T-cell (primary cell): ENCODE measurements at places on chromosomes 13 and 19.

- DNase-seq: no peak
- H3K36me3 ChIP-seq: peaks cover 35% of the 10 kb centered on the region
Measured at GRCh38 chr19:13110099-13110610, 6.4 kb downstream of the TRMT1 start.

DNA sequence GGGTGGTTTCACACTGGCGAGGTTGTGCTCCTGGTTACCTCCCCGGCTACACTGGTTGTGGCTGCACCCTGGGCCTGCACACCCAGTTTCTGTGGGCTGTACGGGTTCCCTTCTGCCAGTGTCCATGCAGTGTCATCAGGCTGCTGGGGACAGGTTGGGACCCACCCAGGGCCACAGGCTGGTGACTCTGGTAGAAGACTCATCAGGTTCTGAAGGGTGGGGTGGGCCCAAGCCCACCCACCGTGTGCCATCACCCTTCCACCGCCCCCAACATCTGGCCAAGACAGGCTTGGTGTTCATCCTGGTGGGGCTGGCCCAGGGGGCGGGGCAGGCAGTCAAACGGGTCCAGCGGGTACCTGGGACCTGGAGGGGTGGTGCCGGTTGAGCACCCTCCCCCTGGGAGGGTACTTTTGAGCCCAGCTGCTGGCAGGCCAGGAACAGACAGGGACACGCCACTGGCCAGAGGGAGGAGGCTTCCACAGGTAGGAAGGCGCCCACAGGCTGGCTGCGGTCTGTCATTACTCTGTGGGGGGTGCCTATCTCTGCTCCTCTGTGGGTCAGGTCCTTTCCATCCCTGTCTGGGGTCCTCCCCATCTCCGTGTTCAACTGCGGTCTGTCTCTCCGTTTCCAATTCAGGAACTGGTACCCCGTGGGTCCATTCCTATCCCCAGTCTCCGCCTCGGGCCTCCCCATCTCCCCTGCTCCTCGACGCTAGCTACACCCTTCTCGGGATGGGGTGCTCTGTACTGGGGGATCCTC lies at the start of gene RNF225:
Gene RNF225 (plus strand): TSS at position 437 of the 759 bp plus-strand sequence. CDS start 434 bp downstream, outside the sequence.
- no peak for DNase-seq
- peaks cover 33% of the 10 kb centered on the region for H3K27me3 ChIP-seq
- H3K36me3 ChIP-seq: peaks cover 14% of the 10 kb centered on the region
- no peak within 1 kb of the TSS for H3K27ac ChIP-seq

DNA sequence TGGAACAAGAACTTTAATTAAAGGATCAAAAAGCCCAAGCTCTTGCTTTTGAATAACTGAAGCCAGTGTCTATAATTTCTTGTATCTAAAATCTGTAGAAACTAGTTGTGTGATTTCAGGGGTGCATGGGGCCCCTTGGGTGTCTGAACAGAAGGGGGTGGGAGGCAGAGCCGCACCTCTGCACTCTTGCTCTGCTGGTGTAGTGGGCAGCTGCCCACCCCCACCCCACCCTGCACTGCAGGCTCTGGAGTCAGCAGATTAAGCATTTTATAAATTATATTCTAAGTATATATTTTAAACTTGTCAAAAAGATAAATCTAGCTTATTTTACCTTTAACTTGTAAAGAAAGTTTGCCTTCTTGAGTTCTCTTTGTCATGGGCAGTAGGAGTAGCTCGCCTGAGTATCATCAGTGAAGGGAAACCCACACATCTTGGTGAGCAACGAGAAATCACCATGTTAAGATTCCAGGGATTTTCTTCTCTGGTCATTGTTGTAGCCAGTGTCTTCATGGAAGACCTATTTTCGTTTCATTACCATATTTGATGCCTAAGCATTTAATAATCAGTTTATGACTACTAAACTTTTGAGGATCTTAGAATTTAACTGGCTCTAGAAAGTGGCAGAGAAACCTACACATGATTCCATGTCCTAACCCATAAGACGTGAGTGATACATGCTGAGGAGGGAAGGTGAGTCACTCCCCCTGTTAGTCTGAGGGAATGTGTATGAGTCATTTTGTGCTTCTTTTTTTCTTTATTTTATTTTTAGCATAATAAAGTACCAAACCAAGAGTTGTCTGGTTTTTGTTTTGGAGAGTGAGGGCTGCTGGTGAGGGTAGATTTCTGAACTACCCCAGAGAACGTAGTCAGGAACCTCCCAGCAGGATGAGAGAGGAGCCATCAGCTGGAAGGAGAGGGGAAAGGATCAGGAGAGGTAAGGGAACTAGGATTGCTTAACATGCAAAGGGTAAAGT lies 7.7 kb downstream of the UBE2L5 start:
- no peak for DNase-seq
- no peak overlapping the region for H3K4me3 ChIP-seq
- H3K27me3 ChIP-seq: no peaks in the 10 kb centered on the region
- no peaks in the 10 kb centered on the region for H3K36me3 ChIP-seq
- peaks cover 2% of the 10 kb centered on the region for H3K4me1 ChIP-seq

GRCh38 chr19:12838886-12839756 lies 806 bp downstream of the MAST1 start:
- H3K27ac ChIP-seq: no peak overlapping the region
- peaks cover 2% of the 10 kb centered on the region for H3K4me1 ChIP-seq
- DNase-seq: peak; percentile 22
- H3K36me3 ChIP-seq: no peaks in the 10 kb centered on the region

DNA sequence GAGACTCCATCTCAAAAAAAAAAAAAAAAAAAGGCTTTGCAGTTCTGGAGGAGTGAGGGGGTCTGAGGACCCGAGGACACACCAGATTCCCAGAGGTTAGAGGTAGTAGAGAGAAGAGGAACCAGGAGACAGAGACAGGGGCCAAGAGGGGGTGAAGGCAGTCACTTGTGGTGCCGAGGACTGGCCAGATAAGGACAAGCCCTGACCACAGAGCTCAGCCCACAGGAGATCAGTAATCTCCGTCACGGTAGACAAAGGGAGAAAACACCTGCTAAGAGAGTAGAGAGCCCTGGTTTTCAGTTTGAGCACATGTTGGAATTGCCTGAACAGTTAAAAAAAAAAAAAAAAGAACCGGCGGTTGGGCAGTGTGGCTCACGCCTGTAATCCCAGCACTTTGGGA lies 1.7 kb upstream of the PRAM1 start:
- peaks cover 46% of the 10 kb centered on the region for H3K4me1 ChIP-seq
- no peak overlapping the region for H3K27ac ChIP-seq
- no peak overlapping the region for H3K4me3 ChIP-seq
- no peaks in the 10 kb centered on the region for H3K36me3 ChIP-seq
- no peak for DNase-seq

DNA sequence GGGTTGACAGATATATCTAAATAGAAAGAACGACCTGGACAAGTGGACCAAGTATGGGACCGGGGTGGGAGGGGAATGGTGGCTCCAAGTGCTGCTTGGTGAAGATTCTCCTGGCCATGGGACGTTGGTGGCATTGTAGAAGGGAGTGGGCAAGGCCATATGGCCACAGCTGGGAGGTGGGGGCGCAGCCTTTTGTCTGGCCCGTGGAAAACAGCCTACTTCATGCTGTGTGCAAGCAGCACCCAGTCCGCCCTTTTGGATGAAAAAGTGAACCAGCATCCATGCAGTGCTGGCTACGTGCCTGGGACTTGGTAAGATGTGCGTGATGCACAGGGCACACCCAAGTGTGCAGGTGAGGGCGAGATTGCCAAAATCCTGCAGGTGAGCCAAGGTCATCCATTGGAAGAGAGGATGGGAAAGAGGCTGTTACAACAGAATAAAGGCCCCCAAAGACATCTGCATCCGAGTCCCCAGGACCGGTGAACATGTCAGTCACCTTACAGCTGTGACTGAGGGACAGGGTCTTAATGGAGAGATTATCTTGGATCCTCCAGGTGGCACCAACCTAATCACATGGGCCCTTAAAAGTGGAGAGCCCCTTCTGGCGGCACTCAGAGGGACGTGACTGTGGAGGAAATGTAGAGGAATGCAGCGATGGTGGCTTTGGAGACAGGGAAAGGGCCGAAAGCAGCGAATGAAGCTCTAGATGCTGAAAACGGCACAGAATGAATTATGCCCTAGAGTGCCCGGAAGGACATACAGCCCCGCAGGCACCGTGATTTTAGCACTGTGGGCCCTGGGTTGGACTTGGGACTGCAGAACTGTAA lies 40.8 kb downstream of the TEX29 start:
- no peak for DNase-seq
- no peak overlapping the region for H3K4me3 ChIP-seq
- no peaks in the 10 kb centered on the region for H3K27me3 ChIP-seq
- no peaks in the 10 kb centered on the region for H3K36me3 ChIP-seq
- H3K27ac ChIP-seq: no peak overlapping the region
- no peaks in the 10 kb centered on the region for H3K4me1 ChIP-seq

DNA sequence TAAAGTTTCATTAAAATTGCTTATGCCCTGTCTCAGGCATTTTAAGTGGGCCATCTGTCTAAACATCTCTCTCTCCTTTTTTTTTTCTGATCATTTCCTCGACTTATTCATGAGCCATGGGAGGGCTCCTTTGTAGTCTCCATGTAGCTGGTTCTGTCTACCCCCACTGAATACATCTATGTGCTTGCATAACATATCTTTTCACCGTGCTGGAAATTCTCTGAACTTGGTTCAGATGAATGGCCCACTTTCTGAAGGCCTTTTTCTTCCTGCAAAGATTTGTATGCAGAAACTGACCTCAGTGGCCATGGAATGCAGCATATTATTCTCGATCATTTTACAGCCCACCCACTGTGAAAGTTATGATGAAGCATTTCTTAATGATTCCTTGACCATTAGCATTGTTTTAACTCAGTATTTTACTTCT lies 225.3 kb downstream of the GGACT start:
- H3K27me3 ChIP-seq: no peaks in the 10 kb centered on the region
- H3K4me1 ChIP-seq: no peaks in the 10 kb centered on the region
- H3K36me3 ChIP-seq: no peaks in the 10 kb centered on the region
- no peak overlapping the region for H3K27ac ChIP-seq

- DNase-seq: no peak
- H3K27me3 ChIP-seq: peaks cover 31% of the 10 kb centered on the region
- peaks cover 2% of the 10 kb centered on the region for H3K4me1 ChIP-seq
- no peaks in the 10 kb centered on the region for H3K36me3 ChIP-seq
- no peak overlapping the region for H3K27ac ChIP-seq
Measured at GRCh38 chr13:111115965-111116521, 933 bp downstream of the ARHGEF7 start.

GRCh38 chr19:4186087-4186993 lies 3.9 kb downstream of the ANKRD24 start:
- no peak overlapping the region for H3K27ac ChIP-seq
- no peaks in the 10 kb centered on the region for H3K36me3 ChIP-seq
- DNase-seq: peak; percentile 66
- H3K4me1 ChIP-seq: peaks cover 4% of the 10 kb centered on the region

GRCh38 chr13:21219036-21219381 lies 42.6 kb downstream of the MRPL57 start:
- DNase-seq: no peak
- H3K27me3 ChIP-seq: no peaks in the 10 kb centered on the region
- H3K36me3 ChIP-seq: no peaks in the 10 kb centered on the region
- H3K27ac ChIP-seq: no peak overlapping the region
- H3K4me1 ChIP-seq: peaks cover 4% of the 10 kb centered on the region

- no peaks in the 10 kb centered on the region for H3K4me1 ChIP-seq
- no peak overlapping the region for H3K4me3 ChIP-seq
- peaks cover 9% of the 10 kb centered on the region for H3K27me3 ChIP-seq
- H3K36me3 ChIP-seq: no peaks in the 10 kb centered on the region
- H3K27ac ChIP-seq: no peak overlapping the region
Measured at GRCh38 chr19:51735759-51736449, 12.1 kb upstream of the HAS1 start.

DNA sequence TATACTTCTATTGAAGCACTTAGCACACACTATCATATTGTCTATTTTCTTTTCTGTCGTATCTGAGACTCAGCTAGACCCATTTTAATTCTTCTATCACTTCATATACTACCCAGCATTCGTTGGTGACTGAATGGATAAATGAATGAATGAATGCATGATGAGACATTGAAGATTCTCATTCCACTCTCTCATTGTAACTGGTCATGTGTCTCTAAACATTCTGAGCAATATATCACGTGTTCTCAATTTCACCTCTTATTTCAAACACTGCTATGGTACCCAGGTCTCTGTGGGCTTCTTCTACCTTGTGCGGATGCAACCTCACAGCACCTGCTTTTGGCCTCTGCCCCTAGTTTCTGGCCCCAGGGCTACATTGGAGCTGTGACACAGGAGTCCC lies 65.2 kb upstream of the USPL1 start:
- H3K27me3 ChIP-seq: no peaks in the 10 kb centered on the region
- no peak for DNase-seq
- no peaks in the 10 kb centered on the region for H3K36me3 ChIP-seq
- H3K27ac ChIP-seq: no peak overlapping the region
- no peak overlapping the region for H3K4me3 ChIP-seq

GRCh38 chr19:38264486-38265212 lies at the start of gene SPINT2:
TSS of gene SPINT2 (plus strand) at chr19:38264573. CDS start at chr19:38264893, 320 bp downstream.
- no peaks in the 10 kb centered on the region for H3K36me3 ChIP-seq
- H3K4me1 ChIP-seq: peaks cover 22% of the 10 kb centered on the region
- H3K4me3 ChIP-seq: peak within 1 kb of the TSS; percentile 67
- peak within 1 kb of the TSS; percentile 53 for H3K27ac ChIP-seq

- H3K36me3 ChIP-seq: no peaks in the 10 kb centered on the region
- H3K4me1 ChIP-seq: no peaks in the 10 kb centered on the region
- H3K4me3 ChIP-seq: peak overlapping the region; percentile 23
- DNase-seq: peak; percentile 37
- H3K27ac ChIP-seq: no peak overlapping the region
Measured at GRCh38 chr19:2302319-2303210, 5.4 kb downstream of the LINGO3 start.

DNA sequence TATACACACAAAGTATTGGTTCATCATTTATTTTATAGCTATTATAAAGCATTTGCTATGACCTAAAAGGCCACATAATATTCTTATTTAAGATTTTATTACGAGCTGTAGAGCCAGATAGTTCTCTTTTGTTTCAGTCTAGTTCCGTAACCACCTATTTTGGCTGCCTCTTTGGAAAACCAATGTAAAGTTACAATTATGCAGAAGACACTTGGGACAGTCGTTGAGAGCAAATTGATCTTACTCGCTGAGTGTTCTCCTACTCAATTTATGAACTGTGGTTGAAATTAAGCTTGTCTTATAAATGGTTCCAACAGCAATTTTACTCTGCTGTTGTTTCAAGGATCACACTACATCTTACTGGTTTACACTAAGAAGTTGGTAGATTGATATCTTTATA lies 122.3 kb downstream of the SLC7A1 start:
- H3K4me1 ChIP-seq: no peaks in the 10 kb centered on the region
- no peaks in the 10 kb centered on the region for H3K36me3 ChIP-seq
- H3K27ac ChIP-seq: no peak overlapping the region
- no peak overlapping the region for H3K4me3 ChIP-seq

DNA sequence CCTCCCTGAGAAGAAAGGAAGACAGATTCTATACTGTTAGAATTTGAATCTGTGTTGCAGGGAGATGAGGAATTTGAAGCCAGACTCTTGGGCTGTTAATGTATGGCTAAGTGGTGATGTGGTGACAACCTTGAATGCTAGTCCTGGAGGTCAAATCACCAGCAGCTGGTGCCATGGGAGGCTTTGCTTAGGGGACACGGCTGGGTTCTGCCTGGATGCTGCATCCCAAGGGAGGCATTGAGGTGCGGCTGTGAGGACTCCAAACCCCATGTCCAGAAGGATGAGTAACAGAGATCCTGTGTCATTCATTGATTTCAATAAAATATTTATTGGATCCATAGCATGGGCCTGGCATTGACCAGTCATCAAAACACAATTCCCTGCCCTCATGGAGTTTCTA lies 42.3 kb downstream of the RFX2 start:
- H3K27me3 ChIP-seq: no peaks in the 10 kb centered on the region
- H3K27ac ChIP-seq: no peak overlapping the region
- no peak overlapping the region for H3K4me3 ChIP-seq
- no peak for DNase-seq
- H3K4me1 ChIP-seq: peaks cover 7% of the 10 kb centered on the region
- H3K36me3 ChIP-seq: no peaks in the 10 kb centered on the region
